Common myeloid progenitor, CD34-positive (primary cell): ENCODE measurements at places on chromosomes 7 and 10.

- DNase-seq = no peak
Observed at GRCh38 chr10:114286921-114287320, 47.9 kb downstream of the VWA2 start.

- DNase-seq = no peak
Observed at GRCh38 chr7:127822822-127823508, 171.0 kb downstream of the SND1 start.

DNA sequence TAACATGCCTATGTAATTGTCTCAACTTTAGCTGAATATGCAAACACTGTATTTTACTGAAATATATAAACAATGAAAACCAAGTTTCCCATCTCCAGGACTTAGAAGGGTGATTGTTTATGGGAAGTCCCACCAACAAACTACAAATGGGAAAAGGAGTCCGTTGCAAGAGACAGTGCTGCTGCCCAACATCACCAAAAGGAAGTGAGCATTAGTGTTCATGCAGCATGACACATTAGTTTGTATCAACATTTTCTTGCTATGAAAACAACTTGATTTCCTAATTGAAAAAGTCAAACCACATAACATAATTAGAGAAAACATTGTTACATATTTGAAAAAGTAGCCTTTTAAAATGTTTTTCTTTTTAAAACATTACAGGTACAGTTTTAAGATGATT lies 138.5 kb downstream of the ZNF438 start:
- DNase-seq = no peak

DNA sequence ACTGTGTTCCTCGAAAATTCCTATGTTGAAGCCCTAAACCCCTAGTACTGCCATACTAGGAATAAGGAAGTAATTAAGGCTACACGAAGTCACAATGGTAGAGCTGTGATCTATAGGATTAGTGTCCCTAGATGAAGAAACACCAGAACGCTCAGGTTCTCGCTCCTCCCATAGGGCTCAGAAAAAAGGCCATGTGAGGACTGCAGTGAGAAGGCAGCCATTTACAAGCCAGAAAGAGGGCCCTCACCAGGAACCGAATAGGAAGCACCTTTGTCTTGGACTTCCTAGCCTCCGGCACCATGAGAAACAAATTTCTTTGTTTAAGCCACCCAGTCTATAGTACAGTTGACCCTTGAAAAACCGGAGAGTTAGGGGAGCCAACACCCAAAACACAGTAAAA lies 46.2 kb downstream of the CACUL1 start:
- DNase-seq = no peak

GRCh38 chr10:104251443-104251842 lies 3.2 kb upstream of the GSTO1 start:
- no peak for DNase-seq

- DNase-seq = no peak
Observed at GRCh38 chr10:110833941-110834628, 37.6 kb upstream of the PDCD4 start.

DNA sequence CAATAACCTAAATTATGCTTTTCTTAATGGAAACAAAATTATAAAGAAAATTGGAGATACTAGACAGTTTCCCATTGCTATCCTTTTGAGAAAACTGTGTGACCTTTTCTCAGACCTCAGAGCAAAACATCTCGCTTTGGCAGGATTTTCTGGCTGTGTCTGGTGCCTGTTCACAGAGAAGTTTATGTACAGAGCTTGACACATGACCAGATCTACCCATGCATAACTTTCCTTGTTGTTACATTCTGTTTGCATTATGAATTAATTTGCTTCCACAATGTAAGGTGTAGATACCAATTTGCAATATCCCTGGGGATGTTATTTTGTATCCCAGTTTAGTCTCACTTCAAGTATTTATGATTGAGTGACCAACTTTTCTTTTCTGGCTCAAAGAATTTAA lies 565.0 kb downstream of the XPNPEP1 start:
- DNase-seq = no peak

DNA sequence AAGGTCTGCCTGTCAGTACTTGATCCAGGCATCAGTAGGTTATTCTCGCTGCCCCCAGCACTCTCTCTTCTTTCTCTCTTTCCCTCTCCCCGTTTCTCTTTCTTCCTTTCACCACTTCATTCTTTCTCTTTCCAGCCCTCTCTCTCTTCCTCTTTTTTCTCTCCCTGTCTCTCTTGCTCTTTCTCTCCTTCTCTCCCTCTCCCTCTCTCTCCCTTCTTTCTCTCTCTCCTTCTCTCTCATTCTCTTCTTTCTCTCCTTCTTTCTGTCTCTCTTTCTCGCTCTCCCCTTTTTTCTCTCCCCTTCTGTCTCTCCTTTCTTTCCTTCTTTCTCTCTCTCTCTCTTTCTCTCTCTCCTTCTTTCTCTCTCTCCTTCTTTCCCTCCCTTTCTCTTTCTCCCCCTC lies 7.5 kb upstream of the DRGX start:
- no peak for DNase-seq

- DNase-seq = no peak
Observed at GRCh38 chr10:1638889-1639419, 98.4 kb downstream of the ADARB2 start.

- DNase-seq = peak; percentile 99
Observed at GRCh38 chr10:11162828-11163599, 145.3 kb downstream of the CELF2 start.

DNA sequence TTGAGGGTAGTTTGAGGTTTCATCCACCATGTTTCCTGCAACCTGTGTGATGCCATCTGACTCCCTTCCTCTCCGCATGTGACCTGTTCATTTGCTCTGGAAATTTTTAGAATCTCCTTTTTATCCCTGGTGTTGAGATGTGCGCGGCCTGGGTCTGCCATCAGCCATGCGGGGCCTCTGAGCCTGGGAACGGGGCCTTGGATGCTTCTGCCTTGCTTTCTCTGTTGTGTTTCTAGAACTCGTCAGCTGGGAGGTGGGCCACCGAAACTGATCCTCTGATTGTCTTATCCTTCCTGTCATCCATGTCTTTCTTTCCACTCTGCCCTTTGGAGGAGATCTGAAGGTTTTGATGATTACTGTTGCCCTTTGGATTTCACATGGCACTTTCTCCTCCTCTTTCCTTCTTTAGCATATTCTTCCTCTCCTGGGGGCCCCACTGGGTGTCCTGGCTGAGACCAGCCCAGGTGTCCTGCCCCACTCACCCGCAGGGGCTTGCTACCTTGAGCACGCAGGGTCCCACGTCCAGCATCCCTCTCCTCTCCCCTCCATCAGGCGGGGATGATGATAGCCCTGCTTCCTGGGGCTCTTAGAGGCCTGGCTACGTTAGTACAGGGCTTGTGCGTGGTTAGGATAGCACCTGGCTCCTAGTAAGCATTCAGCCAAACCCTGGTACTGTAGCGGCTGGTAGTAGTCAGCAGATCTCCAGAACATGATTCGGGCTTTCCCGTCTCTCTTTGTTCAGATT lies 29.9 kb downstream of the PPP2R2D start:
- no peak for DNase-seq

DNA sequence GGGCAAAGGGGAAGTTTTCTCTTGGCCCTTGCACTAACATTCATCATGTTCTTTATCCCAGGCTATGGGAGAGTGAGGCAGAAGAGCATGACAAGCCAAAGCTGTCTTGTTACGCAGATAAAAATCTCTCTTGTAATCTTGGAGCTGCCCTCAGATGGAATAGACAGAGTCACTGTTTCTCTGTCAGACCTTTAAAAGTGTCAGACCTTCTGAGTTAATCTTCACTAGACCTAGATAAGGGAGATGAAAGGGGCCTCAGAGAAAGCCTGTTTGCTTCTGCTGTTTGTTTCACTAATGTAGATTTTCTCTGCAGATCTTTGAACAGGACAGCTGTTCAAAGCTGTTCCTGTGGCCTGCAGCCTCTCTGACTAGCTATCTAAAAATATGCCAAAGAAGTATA lies 112.9 kb downstream of the KIF20B start:
- no peak for DNase-seq

GRCh38 chr10:1400101-1401070 lies 336.9 kb downstream of the ADARB2 start:
- no peak for DNase-seq

DNA sequence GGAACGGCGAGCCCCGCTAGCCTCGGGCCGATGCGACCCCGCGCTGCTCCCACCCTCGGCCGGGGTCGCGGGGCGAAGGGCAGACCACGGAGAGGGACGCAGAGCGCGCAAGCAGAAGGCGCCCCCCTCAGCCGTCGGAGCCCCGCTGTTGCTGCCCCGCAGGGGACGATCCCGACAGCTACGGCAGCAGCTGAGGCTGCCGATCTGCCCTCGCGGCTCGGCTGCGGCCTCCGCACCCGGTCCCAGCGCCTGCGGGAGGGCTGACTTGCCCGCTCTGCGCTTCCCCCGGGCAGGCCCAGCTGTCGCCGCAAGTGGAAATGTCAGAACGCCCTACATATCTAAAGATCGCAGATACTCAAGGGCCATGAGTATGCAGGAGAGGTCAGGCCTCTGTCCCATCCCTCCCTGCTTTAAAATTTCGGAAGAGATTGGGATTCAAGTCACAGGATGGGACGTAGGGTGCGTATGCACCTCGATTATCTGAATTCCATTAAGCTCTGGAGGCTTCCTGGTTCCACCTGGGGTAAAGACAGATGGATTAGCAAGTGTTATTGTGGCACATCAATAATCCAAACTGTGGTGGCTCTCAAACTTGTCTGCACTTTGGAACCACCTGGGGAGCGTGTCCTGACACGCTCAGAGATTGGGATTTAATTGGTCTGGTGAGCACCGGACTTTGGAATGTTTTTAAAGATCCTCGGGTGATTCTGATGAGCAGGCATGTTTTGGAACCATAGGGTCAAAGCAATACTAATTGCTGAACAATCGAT lies at the start of gene CRPPA:
Gene CRPPA (minus strand): TSS at position 206 of the 770 bp plus-strand sequence. CDS start 216 bp downstream, outside the sequence.
- peak; percentile 80 for DNase-seq

GRCh38 chr10:121375172-121375571 lies 223.1 kb downstream of the FGFR2 start:
- no peak for DNase-seq

GRCh38 chr7:41122256-41122987 lies 580.5 kb downstream of the INHBA start:
- DNase-seq = no peak

DNA sequence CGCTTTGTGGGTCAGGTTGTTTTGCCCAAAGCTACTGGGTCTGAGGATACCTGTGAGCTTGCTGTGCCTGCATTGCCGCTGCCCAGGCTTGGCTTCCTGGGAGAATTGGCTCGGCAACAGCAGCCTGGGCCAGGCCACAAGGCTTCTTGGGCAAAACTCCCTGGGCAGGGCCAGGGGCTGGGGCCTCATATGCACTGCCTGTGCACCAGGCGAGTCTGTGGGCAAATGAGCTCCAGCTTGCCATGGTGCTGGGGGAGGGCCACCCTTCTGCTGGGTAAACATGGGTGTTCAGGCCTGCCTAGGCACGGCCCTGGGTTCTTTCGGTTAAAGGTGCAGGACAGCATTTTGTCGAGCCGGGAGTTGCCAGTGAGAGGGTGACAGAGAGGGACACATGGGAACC lies 19.4 kb downstream of the ZMIZ1 start:
- DNase-seq = no peak

DNA sequence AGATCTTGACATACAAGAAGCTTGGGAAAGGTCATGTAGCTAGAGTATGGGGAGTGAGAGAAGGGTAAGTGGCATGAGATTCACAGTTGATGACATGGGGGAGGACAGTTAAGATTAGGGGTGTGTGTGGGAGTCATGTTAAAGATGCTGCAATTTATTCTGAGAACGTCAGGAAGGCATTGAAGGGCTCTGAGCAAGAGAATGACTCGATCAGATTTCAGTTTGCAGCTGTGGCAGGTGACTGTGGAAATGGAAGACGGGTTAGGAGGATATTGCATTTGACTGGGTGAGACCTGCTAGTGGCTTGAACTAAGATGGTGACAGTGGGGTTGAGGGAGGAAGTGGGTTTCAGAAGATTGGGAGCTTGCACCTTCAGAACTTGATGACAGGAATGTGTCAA lies 5.6 kb downstream of the CDC123 start:
- DNase-seq = no peak

- DNase-seq = peak; percentile 83
Observed at GRCh38 chr7:100655908-100656674, at the start of gene ACTL6B. Gene ACTL6B, minus strand, starts transcription at chr7:100656448. Its CDS starts 94 bp downstream, at chr7:100656354.

GRCh38 chr7:149625340-149625946 lies 127.8 kb upstream of the ZNF746 start:
- DNase-seq = peak; percentile 74

DNA sequence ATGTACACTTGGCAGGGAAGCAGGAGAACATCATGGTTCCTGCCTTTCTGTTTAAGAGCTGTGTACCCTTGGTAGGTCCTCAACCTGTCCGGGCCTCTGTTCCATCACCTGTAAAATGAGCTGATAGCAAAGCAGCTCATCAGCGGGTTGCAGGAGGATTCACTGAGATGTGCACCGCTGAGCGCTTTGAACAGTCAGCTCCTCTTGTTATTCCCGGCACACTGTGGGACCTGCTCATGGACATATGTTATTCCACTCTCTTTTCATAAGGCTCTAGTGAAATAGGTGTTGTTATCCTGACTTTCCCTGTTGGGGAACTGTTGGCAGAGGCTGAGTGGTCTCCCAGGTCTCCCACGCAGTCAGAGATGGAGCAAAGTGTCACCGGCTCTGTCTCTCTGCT lies 497.5 kb upstream of the ZMIZ1 start:
- DNase-seq = no peak

DNA sequence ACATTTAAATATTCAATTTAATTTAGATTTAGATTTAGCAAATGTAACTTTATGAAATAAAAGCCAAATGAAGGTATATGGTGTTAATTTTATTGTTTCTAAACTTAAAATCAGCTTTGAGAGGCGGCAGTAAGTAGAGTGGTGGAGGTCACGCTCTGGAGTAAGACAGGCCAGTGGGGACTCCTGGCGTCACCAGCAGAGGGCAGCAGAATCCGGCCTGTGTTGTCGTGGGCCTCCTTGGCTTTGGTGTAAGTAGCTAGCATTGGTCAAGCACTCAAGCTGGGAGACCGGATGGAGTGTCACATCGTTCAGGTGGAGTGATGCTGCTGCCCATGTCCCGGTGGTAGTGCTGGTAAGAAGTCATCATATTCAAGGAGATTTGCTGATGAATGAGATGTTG lies 98.7 kb upstream of the DNAJB6 start:
- no peak for DNase-seq

DNA sequence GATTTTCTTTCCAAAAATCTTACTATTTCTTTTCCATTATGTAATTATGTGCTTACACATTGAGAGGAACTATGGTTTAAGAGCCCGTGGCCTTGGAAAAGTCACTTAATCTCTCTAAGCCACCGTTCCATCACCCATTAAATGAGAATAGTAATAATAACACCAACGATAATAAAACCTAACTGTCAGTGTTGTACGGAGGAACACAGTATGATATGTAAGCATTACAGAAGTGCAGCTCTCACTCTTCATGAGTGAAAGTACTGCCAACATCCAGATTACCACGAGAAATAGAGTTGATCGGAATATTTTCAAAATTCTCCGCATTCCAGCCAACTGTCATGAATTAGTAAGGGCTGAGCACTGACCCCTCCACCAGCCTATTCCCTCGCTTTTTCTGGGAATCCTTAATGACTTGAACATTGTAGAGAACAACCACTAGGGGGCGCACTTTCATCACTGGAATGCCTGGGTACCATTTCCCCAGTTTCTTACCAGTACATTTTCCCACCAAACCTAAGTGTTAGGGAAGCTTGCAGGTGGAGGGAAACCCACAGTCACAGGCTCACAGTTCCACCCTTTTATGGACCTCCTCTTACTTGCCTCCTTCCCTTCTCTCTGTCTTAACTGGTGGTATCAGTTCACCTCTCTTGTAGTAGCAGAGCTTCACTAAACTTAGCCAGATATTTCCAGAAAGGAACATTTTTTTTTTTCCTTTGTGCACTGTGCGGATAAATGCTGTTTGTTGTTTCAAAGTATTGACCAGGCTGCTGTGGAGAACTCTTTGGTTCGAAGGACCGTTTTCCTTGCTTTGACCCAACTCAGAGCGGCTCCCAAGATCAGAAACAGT lies 27.8 kb downstream of the NKX2-3 start:
- no peak for DNase-seq

GRCh38 chr10:44938956-44939355 lies 20.6 kb upstream of the RASSF4 start:
- DNase-seq = no peak
